ENCODE measurements at places on chromosomes 1 and 21.
A peak's percentile ranks its signal among the peaks of the same experiment; 100 is the strongest.

GRCh38 chr1:244782056-244782455 is 53.4 kb upstream of the COX20 start:
- no peak for DNase-seq

DNA sequence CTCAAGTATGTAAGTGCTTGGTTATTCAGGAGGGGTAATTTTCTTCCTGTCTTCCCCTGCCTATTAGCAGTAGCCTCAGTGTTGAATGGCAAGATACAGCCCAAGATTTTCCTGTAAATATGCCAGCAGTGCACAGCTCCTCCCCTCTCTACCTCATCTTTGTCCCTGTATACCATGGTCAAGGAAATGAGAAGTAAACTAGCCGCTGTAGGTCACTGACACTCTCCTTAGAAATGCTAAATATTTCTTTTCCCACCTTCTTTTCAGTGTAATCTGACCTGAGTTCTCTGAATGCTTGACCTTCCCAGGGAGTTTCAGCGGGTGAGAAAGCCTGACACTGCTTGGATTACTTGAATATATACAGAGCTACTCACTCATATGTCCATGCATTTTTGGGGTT is 84.1 kb upstream of the ZNF326 start:
- no peak for DNase-seq

- peak; percentile 21 for DNase-seq
These were observed 16.9 kb downstream of the SELL start for GRCh38 chr1:169694304-169695075.

DNA sequence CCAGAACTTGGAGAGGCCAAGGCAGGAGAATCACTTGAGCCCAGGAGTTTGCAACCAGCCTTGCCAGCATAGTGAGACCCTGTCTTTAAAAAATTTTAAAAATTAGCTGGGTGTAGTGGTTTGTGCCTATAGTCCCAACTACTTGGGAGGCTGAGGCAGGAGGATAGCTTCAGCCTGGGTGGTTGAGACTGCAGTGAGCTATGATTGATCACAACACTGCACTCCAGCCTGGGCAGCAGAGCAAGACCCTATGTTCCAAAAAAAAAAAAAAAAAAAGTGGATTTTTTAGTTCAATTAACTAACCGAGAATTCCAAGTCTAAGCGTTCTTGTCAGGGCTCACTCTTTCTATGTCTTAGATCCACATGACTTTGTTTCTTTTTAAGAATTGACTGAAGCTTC is 130.3 kb upstream of the NRIP1 start:
- DNase-seq = no peak

GRCh38 chr1:158685085-158685484 is 1.4 kb downstream of the SPTA1 start:
- DNase-seq = no peak

- DNase-seq = no peak
These were observed 17.0 kb upstream of the LEFTY2 start for GRCh38 chr1:225958041-225958440.

DNA sequence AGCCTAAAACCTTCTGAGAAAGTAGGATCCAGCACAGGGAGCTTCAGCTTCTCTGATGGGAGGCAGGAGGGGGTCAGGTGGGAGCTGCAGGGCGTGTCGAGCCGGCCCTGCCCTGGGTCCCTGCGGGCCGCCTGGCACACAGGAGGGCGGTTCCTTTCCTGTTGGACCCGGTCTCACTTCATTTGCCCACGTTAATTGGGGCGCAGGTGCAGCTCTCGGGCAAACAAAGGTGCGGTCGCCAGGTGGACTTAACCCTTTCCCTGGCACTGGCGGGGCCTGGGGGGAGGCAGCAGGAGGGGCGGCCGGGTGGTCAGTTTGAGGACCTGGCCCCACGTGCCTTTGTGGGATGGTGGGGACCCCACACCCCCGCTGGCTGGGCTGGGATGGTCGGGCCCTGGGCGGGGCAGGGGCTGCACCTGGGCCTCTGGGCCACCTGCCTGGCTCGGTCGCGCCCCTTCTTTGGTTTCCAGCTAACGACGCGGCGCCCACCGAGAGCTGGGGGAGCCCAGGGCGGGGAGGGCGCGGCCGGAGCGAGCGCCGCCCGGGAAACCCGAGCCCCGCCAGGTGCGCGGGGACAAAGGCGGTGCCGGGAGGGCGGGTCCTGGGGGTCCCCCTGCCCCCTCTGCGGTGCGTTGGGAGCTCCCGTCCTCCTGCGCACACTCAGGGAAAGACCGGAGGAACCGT is 20.8 kb upstream of the C1orf159 start:
- no peak for DNase-seq

GRCh38 chr1:85453640-85454194 is 11.2 kb downstream of the DDAH1 start:
- DNase-seq = no peak

All from activated CD4-positive, alpha-beta T cell treated with anti-CD3 and anti-CD28 coated beads, Interleukin-2, amount 50 U/mL, for 1 hour (primary cell).